ENCODE measurements at places on chromosomes 2 and 18. TPM values are rescaled to one million over a fixed set of nuclear protein-coding genes. Genes with fewer than 3 reads are reported as not detected.
A peak's percentile ranks its signal among the peaks of the same experiment; 100 is the strongest.

GRCh38 chr18:36377626-36378025 lies 80.1 kb downstream of the FHOD3 start:
- no peak for DNase-seq

DNA sequence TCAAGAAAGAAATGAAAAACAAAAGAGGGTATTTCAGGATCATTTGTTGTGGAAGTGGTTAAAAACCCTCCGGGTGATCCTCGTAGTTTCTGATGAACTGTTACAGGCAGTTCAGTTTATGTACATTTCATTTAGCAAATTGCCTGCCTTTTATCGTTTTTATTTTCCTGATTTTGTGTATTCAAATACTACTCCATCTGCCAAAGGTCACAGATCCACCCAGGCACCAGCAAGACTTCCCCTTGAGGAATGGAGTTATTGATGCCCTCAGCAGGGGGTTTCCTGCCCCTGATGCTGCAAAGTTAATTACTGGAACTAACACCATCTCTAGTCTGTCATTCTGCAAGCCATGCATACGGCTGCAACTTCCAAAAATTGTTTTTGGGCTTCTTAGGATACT lies 641.9 kb downstream of the SLC4A3 start:
- no peak for DNase-seq

DNA sequence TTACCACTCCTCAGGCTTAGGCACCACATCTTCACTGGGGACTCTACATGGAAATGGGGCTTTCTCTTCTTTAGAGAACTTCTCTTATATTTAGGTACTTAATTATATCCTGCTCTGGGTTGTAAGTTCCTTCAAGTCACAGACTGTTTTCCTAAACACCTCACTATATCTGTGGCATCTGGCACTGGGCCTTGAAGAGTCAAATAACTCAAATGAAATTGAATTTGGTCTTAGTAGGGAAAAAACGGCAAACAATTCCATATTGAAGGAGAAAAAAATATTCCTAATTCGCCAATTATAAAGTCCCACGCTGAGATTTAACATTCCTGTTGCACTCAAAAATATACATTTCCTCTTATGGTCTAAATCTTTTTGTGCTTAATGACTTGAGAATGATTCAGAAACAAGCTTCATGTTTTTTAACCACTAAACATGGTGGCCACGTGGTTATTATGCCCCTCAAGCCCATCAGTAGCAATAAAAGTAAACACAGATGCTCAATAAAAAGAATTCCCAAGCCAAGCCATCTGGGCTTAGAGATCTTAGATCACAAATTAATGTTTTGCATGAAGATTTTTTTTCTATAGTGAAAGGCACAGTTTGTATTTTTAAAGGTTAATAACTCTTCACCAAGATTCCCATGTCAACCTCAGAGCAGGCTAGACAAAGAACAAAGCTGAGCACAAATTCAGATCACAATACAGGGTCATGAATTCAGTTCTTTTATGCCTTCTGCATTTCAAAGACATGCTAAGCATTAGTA lies 105.5 kb upstream of the SYT4 start:
- DNase-seq: no peak

- peak; percentile 85 for DNase-seq
Observed at GRCh38 chr18:9017167-9017904, 85.2 kb upstream of the NDUFV2 start.

GRCh38 chr18:6792391-6792790 lies 62.9 kb downstream of the ARHGAP28 start:
- DNase-seq: no peak

DNA sequence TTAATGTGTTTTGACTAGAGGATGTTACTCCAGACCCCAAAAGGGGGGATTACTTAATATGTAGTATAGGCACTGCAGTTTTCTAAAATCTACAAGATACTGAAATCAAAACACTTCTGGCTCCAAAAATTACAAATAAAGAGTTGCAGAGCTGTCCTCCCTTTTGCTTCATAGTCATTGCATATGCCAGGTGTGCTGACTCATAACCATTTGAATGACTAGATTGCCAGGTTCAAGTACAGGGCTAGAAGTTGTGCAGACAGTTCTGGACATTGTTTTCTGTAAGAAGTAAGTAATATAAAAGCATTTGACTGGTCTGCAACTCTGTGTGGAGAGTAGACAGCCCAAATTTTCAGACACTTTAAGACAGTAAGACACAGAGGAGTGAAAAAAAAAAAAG lies 6.7 kb downstream of the CWC22 start:
- no peak for DNase-seq

GRCh38 chr18:21284540-21284939 lies 42.5 kb downstream of the GREB1L start:
- DNase-seq: no peak

- no peak for DNase-seq
Observed at GRCh38 chr2:220670511-220670910, 901.6 kb downstream of the EPHA4 start.

GRCh38 chr2:38948387-38948882 lies 58.8 kb downstream of the ARHGEF33 start:
- no peak for DNase-seq

DNA sequence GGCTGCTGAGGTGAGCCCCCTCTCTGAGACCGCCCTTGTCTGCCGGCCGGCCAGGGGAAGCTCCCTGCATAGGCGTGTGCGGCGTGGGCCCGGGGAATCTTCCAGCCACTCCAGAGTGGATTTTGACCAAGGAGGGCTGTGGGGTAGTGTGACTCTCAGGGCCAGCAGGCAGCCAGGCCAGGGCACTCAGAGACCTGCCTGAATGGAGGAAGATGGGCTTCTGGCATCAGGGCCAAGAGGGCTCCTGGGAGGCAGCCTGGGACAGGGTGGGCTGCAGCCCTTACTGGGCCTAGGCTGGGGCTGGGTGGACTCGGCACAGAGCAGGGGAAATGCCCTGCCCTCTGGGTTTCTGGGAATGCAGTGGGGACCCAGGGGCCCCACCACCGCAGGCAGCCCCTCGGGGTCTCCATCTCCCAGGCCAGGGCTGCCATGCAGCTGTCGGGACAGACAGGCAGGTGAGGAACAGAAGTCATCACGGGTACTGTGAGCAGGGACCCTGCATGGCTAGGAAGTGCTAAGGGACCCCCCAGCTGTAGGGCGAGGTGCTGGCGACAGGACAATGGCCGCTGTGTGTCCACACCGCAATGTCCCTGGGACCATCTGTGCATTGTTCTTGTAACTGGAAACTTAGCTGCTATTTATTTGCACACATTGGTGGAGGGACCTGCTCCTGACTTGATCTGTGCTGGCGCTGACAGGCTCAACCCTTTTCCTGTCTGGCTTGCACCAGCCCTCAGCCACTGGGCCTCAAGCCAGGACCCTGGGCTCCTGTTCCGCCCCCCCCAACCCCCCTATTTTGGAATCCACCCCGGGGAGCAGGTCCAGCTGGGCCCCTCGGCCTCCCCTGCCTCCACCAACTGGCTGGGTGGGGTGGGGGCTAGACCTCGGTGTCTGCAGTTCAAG lies 4.1 kb downstream of the PDCD1 start:
- no peak for DNase-seq

DNA sequence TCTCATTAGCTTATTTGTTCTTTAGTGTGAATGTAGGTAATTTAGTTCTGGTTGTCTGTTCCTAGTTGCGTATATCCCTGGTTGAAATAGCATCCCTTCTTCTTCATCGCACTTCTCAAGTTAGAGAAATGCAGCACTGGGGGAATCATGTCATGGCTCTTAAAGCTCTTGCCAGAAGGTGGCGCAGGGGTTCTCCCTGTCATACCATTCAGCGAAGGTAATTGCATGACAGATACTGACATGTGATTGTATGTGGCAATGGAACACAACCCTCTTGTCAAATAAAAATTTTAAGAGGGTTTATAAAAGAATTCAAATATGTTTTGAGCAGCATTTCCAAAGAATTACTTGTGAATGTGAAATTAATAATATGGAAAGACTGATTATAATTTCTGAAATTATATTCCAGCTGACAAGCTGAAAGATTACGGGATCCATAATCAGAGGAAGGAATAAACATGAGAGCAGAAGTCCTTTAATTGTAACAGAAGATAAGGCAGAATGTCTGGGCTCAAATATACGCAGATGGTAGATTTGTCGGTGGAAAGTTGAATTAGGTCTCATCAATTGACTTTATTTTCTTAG lies 411.7 kb downstream of the DSEL start:
- peak; percentile 82 for DNase-seq

GRCh38 chr2:51212374-51212773 lies 180.4 kb upstream of the NRXN1 start:
- DNase-seq: no peak

- no peak for DNase-seq
Observed at GRCh38 chr2:118098307-118099030, 10.2 kb downstream of the INSIG2 start.

- no peak for DNase-seq
Observed at GRCh38 chr2:232876161-232876977, 6.3 kb downstream of the SNORC start.

DNA sequence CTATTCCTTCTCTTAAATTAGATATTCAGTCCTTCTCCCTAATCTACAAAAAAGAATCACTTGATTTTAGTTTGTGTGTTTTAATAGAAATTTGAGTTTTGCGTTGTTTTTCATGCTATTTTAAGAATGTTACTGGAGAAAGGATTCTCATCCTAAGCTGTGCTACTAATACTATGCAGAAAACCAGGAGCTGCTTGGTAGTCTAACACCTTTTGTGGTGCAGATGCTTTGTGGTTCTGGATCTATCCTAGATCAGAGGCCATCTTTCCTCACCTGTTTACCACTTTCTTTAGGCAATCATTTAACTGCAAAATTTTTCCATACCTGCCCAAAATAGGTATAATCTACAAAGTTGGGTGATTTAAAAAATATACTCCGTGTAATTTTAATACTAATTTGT lies 823.6 kb downstream of the CPS1 start:
- DNase-seq: no peak

DNA sequence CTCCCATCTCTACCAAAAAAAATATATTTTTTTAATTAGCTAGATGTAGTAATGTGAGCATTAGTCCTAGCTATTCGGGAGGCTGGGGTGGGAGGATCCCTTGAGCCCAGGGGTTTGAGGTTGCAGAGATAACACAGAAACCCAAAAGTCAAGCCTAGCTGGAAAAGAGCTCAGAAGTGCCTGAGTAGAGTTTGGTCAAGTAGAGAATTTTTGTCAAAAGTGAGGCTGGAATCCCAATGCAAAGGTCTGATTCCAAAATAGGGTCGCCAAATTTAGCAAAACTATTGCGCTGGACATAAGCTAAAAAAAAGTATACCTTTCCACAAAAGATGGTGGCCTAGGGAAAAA lies 15.5 kb upstream of the MSH6 start:
- no peak for DNase-seq

GRCh38 chr2:64105670-64106461 lies 38.4 kb downstream of the PELI1 start:
- DNase-seq: no peak

GRCh38 chr2:205656461-205656860 lies 25.8 kb upstream of the NRP2 start:
- DNase-seq: no peak

DNA sequence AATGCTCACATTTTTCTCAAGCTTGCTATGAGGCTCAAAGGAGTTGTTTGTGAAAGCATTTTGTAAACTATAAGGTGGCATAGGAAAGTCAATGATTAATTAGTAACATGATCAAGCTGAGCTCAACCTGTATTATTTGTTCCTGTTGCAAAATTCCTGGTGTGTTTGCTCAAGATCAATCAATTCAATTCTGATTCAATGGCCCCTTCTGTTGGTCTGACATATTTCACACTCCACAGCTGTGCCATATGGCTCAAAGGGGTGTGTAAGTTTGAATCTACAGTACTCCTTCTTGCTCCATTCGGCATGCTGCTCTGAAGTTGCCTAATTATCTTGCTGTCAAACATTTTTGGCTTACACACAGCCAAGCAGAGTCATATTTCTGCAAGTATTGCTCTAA lies 341.6 kb upstream of the LRP1B start:
- DNase-seq: no peak

DNA sequence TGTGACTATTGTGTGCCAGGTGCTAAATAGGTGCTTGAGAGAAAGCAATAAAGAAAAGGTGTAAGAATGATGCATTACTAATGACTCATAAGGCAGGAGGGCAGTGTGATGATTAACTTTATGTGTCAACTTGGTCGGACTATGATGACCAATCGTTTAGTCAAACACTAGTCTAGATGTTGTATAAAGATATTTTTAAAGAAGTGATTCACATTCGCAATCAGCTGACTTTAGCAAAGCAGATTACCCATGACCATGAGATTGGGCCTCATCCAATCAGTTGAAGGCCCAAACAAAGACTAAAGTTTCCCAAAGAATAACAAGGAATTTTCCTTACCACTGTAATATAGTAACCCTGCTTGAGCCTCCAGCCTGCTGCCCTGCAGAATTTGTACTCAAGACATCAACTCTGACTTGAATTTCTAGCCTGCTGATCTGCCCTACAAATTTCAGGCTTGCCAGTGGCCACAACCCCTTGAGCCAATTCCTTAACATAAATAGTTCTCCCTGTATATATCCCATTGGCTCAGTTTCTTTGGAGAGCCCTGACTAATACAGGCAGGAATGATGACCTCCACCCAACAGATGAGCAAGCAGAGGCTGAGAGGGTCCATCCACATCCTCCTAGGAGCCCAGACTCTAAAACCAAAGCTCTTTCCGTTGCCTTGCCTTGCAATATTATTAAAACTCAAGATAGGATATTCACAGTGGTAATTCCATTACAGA lies 132.6 kb downstream of the ACTR3 start:
- no peak for DNase-seq

GRCh38 chr2:218859988-218860831 lies 605 bp downstream of the WNT6 start:
- no peak for DNase-seq

DNA sequence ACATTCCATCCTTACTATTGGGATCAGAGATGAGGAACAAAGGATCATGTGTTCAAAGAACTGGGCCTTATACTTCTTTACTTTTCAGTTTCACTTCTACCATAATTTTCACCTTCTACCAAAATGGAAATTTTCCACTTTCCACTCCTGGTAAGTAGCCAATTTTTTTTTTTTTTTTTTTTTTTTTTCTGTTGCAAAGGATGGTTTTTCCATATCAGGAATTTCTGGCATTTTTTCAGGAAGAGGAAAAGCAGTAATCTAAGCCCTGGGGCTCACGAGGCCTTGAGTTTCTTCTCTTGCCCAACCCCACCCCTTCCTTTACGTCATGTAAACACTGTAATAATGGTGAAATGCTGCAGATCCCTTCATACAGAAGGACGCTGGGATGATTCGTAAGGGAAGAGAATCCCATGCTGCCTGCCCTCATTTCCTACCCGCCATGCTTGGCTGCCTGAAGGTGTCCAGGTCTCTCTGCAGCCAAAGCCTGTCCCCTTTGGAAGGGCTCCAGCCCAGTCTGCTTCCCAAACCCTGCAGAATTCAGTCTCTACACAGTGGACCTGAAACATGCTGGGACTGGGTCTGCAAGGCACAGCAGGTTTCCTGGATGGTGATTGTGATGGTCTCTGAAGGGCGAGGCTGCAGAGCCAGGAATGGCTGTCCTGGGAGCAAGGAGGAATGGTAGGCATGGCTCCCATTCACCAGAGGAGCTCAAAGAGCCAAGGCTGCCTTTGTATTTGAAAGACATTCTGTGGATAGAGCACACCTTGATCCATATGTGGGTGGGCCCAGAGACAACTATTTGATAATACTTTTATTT lies 57.0 kb downstream of the EFR3B start:
- peak; percentile 88 for DNase-seq

- DNase-seq: peak; percentile 77
Observed at GRCh38 chr2:176187899-176188773, at the start of gene HOXD1. Gene HOXD1 (plus strand): TSS chr2:176188668. CDS start chr2:176188802, 134 bp downstream.

The GPR75 gene
- 0.53 TPM for total RNA-seq

The FSHR gene
- total RNA-seq: not detected

The BOLL gene
- not detected for total RNA-seq

The ECEL1 gene
- total RNA-seq: 0.05 TPM

The HRH4 gene
- total RNA-seq: not detected

The ARL5A gene
- total RNA-seq: 57.5 TPM

The TUBA4B gene
- total RNA-seq: not detected
